ENCODE measurements at places on chromosomes 16 and 17.

DNA sequence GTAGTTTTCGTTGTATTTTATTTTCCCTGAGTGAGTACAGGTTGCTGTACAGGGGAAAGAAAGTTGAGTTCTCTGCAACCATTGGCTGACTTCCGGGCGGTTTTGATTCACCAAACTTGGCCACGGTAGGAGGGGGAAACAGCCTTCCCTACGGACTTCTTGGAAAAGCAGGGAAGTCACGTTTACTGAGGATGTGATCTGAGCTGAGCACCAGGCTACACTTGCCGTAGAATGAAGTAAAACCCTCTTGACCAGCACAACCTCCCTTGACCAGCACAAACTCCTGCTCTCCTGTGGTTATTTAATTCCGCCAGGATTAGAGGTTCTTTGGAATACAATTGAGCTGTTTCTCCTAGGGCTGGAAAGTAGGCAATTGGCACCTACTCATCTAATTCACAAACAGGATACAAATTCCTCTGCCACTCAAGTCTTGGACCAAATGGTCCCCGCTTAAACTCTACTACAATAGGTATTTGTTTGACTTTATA is 242.0 kb upstream of the RBFOX1 start:
- DNase-seq = no peak

DNA sequence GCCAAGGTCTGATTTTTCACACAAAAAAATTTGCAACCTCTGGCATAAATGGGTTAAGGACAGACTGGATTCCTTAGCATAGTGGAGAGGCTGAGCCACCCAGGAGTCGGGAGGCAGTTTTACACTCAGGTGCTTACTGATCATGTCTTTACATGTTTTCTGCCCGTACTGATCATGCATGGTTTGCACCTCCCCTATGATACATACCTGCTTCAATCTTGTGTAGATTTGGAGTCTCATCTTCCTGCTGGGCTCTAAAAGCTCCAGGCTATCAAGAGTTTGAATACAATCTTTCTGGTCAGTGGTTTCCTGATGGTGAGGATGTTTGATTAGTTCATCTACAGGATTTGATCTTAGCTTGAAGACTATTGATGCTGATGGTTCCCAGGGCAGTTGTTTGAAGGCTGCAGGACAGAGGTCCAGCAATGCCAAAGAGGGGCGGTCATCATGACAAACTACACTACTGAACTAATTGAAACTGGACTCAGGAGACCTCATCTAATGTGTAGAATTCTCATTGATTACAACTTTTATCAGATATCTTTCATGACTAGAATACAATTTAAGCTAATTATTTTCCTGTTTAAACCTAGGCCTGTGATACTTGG is 6.9 kb downstream of the C1QBP start:
- no peak for DNase-seq

DNA sequence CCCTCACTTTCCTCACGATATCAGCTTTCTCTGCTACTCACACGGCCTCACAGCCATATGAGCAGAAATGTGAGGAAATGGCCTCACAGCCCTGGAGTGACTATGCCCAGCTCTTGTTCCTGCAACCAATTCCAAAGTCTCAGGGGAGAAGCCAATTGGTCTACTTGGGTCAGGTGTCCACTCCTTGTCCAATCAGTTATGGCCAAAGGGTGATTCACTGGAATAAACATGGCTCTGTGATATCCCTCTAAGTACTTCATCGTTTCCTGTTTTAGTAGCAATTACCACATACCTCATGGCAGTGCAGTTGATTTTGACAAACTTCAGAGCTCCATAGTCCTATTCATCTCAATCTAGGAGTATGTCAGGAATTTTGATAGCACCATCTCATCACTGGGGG is 195.4 kb downstream of the KATNIP start:
- no peak for DNase-seq

DNA sequence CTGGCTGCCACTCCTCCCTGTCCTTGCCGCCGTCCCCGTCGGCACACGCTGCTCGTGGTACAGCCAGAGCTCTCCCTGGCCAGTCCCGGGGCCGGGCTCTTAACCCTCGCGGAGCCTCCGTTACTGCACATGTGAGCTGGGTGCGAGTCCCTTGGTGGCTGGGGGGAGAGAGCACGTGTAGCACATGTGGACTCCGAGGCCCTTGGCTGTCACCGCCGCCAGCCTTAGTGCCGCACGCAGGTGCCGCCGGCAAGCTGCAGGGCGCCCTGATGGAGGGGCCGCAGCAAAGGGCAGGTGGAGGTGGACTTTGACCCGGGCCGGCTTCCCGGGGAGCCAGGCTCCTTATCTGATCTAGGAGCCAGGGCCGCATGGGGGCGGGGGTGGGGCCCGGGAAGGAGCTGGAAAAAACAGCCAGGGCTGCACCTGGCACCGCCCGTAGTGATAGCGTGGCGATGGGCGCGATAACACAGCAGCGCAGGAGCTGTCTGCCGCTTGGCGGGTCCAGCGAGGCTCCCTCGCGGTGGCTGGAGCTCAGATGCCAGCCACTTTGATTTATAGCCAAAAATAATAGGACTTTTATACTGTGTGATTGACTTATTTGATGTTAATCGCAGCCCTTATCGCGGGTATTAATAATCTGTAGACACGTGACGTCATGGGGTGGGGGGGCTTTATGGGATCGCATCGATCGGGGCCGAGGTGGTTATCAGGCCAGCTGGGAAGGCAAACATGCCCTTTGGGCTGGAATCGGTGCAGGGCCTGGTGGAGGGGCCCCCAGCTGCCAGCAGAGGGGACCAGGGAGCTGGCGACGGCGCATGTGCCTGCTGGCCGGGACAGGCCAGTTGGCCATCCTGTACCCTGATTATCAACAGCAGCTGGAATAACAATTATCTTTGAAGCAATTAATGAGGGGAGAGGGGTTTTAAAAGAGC is 35.1 kb downstream of the ZFPM1 start:
- no peak for DNase-seq

- no peak for DNase-seq
These were observed 68.0 kb upstream of the MRTFB start for GRCh38 chr16:14003074-14003570.

- DNase-seq = no peak
These were observed 670.2 kb downstream of the CDH8 start for GRCh38 chr16:61366006-61366405.

- DNase-seq = no peak
These were observed 24.8 kb downstream of the FLYWCH1 start for GRCh38 chr16:2936436-2937011.

- no peak for DNase-seq
These were observed 84.8 kb downstream of the GLG1 start for GRCh38 chr16:74522160-74522559.

- DNase-seq = no peak
These were observed 6.1 kb downstream of the CAMKK1 start for GRCh38 chr17:3886776-3887175.

DNA sequence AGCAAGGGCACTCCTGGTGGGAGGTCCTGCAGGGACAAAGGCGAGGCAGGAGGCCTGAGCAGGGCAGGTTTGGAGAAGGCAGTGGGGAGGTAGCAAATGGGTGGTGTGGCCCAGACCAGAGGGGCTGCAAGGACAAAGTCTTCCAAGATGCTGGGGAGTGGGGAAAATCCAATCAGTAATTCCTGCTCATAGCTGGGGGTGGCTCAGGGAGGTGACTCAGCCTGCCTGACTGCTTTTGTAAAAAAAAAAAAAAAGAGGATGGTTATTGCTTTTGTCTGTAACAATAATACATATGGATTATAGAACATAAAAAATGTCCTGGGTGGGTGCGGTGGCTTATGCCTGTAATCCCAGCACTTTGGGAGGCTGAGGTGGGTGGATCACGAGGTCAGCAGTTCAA is 5.2 kb downstream of the IL34 start:
- DNase-seq = no peak

DNA sequence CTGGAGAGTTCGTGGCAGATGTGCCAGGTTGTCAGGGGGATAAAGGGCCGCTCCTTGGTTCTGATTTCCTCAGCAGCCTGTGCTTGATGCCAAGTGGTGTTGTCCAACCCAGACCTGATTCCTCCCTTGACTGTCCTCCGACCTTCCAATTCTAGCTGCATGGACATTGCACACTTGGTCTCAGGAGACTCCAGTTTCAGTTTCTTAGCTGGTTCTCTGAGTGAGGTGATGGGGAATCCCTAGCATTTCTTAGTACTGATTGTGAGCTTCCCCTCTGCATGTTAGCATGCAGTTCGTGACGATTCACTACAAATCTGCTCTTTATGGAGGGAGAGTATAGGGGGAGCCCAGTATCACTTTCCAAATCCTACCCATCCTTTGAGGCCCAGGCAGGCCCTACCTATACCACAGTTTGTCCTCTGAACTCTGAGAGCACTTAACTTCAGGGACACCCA is 12.4 kb upstream of the CCR7 start:
- DNase-seq = no peak

DNA sequence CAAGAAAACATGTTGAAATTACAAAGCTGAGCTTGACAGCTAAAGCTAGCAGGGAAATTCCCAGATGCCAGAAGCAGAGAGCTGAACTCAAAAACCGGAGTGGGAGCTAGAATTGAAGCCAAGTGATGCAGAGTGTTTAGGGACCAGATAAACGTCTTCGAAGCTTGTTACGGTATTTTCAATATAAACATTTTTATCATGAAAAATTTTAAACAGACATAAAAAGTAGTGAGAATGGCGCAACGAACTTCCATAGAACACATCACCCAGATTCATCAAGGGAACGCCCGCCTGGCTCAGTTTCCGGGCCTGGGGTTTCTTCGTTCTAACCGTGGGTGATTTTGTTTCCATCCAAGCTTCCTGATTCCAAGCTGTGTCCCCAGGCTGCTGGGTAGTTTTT is 18.1 kb downstream of the SPNS2 start:
- DNase-seq = peak; percentile 68

DNA sequence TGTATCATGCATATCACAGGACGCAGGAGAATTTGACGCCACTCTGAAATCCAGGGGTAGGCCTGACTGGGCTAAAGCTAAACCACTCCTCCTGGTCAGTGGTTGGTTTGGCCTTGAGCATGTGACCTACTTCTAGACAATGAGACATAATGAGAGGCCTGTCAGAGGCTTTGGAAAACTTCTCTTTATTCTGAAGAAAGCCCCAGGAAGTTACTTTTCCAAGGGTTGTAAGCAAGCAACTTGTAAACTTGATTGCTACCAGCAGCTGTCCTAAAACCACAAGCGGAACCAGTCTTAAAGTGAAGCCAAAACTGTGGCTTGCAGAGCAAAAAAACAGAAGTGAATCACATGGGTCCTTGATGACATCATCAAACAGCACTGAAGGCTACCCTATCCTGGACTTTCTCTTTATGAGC is 138.2 kb upstream of the COX10 start:
- DNase-seq = no peak
